ENCODE measurements at places on chromosomes 3 and 15. TPM values are rescaled to one million over a fixed set of nuclear protein-coding genes. Genes with fewer than 3 reads are reported as not detected.

- no peak for DNase-seq
Measured at GRCh38 chr15:34336991-34337556, 507 bp downstream of the SLC12A6 start.

DNA sequence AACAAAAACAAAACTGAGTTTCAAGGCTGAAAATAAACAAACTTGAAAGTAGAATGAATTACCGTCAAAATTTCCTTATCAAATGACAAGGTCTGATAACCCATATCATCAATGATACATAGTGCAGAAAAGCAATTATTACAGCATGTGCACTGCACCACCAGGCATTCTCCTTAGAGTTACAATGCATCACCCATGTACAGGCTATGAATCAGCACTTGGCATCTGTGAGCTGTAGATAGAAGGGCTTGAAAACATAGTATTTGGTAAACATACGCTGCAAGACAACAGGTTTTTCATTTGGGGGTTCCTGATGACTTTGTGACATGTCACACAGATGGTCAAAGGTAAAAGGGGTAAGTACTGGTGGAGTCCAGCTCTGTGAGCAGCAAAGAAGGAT, 265.1 kb downstream of the CTNNB1 start:
- DNase-seq, result no peak

- DNase-seq, result no peak
Measured at GRCh38 chr3:37147666-37148065, 26.7 kb downstream of the LRRFIP2 start.

DNA sequence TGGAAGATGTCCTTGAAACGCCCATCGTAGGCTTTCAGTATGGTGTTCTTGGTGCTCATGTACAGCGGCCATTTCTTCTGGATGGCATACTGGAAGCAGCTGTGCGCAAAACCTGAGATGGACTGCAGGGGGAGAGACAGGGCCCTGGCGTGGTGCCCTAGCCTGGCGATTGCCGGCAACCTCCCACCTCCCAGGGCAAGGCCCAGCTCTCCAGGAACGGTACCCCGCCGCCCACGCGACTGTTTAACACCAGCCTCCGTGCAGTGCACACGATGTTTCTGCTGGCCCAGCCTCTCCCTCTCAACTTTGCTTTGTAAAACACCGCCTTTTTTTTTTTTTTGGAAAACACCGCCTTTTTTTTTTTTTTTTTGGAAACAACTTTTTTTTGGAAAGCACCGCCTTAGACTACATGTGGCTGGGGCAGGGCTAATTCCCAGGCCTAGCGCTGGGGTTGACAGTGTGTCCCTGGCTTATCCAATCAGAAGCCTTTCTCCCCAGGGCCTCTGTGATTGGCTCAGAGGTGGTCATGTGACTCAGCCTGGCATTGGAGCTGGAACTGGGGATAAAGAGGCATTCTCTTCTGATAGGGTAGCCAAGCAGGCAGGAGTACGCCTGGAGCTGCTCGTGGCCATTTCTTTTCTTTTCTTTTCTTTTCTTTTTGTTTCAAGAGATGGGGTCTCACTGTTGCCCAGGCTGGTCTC, 14.7 kb downstream of the IDH2 start:
- DNase-seq, result no peak

GRCh38 chr3:132354916-132355702, 37.9 kb downstream of the ACP3 start:
- DNase-seq, result no peak

DNA sequence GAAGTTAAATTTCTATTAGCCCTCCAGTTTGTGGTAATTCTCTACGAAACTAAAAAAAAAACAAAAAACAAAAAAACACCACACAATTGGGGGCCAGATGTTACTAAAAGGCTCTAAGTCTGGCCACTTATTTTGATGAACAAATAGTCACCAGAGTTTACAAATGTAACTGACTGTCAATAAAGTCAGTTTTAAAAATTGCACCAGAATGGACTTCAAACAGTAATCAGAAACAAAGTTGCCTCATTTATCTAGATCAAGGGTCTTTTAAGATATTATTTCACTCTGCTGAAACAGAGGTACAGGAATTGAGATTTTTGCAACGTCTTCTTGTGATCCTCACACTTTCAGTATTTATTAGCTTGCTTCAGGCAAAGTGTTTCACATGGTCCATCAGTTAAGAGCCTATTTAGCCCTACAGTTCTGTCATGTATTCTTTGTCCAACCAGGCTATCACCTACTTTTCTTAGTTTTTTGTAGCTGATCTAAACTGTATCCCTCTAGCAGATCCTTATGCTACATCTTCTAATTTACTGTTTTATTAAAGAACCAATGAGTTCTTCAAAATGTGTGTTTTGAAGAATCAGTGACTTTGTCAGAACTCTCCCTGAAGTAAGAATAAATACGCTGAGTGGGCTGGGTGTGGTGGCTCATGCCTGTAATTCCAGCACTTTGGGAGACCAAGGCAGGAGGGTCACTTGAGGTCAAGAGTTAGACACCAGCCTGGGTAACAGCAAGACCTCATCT, 74.7 kb downstream of the ANKRD28 start:
- no peak for DNase-seq

GRCh38 chr15:55736756-55737155, 6.2 kb downstream of the PRTG start:
- no peak for DNase-seq

Gene PROS1
- 38.2 TPM for total RNA-seq

Measured in heart right ventricle (tissue), 16 donors.